ENCODE measurements at places on chromosomes 16 and 17. TPM values are rescaled to one million over a fixed set of nuclear protein-coding genes. Genes with fewer than 3 reads are reported as not detected.

DNA sequence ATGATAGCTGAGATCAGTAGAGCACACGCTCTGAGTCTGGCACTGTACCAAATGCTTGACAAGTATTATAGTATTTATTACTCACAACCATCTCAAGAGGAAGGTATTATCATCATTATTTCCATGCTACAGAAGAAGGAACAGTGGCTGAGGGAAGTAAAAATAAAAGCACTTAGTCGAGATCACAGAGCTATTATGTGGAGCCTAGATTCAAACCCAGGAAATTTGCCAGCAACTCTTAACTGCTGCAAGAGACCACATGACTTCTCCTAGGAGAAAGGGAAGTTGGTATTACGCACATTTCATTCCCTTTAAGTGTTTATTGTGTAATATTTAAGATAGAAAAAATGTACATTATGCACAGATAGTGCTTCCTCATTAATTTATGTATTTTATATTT lies 1.0 kb upstream of the RHOT1 start:
- DNase-seq = no peak

DNA sequence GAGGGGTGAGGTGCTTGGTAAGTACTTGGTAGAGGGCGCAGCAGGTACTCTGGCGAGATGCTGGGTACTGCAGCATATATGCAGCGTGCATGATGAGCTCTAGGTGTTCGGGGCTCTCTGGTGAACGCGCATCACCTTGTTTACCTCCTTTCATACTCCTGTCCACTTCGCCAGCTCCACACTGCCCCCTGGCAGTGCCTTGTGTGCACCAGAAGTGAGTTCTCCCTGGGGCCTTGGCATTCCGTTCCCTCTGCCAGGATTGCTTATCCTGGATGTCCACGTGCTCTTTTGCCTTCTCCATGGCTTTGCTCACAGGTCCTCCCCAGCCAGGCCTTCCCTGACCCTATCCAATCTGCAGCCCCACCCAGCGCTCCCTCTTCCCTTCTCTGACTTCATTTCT lies 154.2 kb downstream of the MRM1 start:
- DNase-seq = peak; percentile 50

GRCh38 chr17:12046786-12047185 lies 26.1 kb downstream of the MAP2K4 start:
- no peak for DNase-seq

- no peak for DNase-seq
Measured at GRCh38 chr17:68461122-68461539, 3.8 kb upstream of the WIPI1 start.

GRCh38 chr16:2341456-2342447 lies 1.2 kb upstream of the ABCA3 start:
- no peak for DNase-seq

DNA sequence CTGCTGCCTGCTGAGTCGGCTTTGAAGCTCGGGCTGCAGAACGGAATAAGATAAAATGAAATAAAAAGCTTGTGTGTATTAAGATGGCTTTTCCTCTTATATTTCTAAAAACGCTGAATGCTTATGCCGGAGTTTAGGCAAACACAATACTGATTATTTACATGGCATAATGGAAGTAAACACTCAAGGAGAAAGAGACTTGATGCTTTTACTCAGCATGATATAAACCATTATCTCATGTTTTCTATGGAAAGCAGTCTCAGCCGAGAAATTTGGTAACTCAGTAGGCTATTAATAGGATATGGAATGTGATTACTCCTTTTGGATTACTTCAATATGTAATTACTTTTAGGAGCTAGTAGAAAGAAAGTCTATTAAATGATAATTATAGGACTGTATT lies 153.3 kb downstream of the CDH11 start:
- DNase-seq = no peak

The TNP2 gene
- total RNA-seq = not detected

The PAQR4 gene
- total RNA-seq = 50.0 TPM
